ENCODE measurements at places on chromosomes 2 and 18.

GRCh38 chr2:67142741-67143140, 254.4 kb upstream of the ETAA1 start:
- DNase-seq = no peak

DNA sequence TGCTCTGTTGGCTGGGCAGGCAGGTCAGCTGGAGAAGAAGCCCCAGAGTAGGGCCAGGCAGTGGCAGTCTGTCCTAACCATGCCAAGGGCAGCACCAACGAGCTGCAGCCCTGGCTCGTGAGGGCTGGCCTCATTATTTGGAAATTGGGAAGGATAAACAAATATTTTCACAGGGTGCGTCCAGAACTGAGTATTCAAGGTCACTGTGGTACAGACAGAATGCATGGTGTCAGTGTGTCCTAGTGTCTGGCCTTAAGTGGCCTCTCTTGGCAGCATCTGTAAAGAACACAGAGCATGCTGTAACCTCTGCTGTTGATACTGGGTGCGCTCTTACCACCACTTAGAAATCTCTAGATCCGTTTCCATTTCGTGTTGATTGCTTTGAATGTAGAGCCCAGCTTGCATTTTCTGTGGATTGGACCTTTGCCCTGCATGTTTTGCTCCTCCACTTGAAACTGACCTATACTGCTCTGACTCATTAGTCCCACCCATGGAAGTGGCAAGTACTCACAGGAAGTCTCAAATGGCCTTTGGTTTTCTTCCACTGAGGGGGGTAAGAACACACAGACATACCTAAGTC, 88.2 kb downstream of the GREB1L start:
- DNase-seq = no peak

GRCh38 chr2:149661844-149662243, 74.3 kb upstream of the MMADHC start:
- DNase-seq = no peak

DNA sequence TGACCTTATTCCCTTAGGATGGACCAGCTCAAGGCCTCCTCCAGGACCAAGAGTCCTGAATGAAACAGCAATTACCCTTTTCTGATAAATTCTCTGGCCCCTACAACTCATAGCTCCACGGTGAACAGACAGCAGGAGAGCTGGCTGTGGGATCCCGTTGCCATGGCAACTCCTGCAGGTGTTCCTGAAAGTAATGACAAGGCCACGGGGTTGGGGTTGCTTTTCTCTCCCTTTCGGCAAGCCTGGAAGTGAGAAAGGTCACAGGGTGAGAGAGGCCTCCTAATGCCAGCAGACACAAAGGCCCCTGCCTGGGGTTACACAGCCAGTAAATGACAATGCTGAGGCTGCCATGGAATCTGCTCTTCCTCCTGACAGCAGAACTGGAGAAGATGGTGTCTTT, 403.0 kb downstream of the NBAS start:
- DNase-seq = no peak

- DNase-seq = peak; percentile 18
Measured at GRCh38 chr2:112634153-112634873, 11.4 kb upstream of the SLC20A1 start.

DNA sequence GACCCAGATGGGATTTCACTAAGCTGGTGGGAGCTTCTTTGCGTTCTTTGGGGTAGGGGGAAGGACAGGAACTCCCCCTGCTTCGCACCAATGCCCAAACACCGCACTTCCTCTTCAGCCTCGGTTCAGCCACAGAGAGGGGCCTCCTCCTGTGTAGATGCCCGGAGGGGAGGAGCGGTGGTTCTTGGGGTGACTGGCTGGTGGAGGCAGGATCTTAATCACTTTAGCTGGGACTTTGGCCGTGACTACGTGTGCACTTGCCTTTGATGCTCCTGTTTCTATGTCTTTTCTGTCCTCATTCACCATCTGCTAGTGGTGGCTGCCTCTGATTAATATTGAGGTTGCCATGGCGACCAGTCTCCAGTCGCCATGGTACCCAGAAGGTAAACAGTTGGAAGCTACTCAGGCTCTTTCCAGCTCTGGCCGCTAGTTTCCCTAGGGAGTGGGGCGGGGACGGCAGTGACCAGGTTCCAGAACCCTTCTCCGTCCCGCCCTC, 1.9 kb downstream of the CNGA3 start:
- DNase-seq = no peak

DNA sequence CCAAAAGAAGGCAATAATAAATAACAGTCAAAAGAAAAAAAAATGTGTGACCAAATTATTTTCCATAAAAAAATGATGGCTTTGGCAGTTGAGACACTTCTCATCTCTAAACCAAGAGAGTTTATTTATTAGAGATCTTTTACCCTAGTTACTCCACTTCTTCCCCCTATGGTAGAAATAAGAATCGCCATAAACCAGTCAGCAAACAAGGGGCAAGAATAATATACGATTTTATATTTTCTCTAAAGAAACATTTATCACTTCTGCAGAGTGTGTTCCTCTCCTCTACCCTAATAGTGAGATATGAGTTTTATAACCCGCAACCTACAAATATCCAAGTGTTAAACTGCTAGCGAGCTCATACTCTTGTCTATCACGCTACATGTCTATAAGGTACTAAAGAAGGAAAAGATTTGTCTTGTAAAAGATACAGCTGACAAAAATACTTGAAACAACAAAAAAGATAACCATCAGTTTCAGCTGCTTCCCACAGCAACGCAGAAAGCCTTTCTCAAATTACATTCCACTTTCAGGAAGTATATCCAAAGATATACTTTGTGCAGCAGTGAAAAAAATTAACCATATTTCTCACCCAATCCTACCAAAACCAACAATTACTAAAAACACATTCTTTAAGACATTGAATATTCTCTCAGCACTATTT, 2.3 kb downstream of the RNF103 start:
- DNase-seq = no peak

DNA sequence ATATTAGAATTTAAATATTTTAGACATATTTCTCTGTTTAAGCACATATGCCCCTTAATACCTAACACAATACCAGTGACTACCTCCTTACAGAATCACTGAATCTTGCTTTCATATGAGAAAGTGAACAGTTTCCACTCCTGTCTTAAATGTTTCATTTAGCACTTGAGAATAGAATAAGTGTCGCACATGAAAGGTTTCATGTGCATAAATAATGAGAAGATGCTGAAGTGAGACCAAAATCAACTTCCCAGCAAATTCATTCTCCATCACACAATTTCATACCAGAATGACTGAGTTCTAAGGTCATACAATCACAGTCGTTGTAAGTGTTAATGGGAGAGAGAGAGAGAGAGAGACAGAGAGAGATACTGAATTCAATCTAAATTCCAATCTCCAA, 51.2 kb downstream of the ATIC start:
- DNase-seq = no peak

DNA sequence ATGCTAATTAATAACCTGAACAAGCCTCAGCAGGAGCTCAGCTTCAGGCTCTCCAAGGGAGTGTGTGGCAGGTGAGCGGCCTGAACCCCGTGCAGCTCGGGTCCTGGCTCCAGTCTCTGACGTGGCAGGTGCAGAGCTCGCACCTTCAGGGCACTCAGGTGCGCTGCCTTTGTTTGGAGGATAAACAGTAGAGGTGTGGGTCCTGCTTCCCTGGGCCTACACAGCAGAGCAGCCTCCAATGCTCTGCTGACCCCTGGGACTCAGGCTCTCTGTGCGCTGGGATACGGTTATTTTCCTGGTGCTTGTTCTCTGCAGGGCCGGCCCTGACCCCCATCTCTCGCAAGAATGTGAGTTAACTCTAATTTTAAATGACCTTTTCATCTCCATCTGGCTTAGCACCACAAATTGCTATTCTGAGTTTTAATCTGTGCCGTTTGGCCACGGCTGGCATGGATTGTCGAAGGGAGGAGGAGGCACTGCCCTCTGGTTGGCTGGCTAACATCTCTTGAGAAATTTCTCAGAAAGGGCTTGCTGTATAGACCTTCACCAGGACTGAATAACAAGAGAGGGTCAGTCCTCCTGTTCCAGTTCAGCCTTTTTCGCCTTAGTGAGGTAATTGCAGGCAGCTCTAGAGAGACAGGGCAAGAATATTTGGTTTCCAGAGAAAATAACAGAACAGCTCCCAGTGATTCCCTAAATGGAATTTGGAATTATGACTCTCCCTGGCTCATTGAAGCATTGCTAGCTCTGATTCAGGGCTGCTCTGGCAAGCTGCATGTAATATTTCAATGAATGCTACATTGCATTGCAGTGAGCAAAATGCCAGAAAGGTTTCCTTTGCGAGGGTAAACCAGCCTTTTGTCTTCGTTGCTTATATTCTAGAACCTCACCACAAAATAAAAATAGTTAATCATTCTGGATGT, 161.8 kb downstream of the DCDC2C start:
- DNase-seq = no peak

DNA sequence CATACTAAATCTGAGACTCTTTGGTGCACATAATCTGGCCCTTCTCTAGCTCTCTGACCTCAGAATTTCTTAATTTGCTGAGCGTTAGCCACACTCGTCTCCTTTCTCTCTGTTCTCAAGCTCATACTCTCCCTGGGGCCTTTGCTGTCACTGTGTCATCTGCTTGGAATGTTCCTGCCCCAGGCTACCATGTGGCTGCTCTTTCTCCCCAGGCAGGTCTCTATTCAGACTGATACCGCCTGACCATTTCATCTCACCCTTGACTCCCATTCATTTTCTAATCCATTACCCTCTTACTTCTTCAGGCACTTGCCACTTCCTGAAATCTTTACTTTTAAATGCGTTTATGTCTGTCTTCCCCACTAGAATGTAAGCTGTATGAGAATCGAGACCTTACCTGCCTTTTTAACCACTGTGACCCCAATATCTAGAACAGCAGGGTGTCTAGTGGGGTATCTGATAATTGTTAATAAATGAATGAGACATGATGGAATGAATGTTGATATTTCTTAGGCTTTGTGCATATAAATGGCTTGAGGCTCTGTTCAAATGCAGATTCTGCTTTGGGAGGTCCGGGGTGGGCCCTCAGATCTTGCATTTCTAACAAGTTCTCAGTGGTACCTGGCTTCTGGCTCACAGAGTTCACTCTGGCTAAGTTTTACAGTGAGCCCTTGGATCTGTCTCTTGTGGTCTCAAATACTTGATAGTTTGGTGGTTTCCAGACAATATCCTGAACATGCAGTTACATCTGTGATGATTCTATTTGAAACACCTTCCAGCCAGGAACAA, 89.9 kb upstream of the EPC2 start:
- no peak for DNase-seq

DNA sequence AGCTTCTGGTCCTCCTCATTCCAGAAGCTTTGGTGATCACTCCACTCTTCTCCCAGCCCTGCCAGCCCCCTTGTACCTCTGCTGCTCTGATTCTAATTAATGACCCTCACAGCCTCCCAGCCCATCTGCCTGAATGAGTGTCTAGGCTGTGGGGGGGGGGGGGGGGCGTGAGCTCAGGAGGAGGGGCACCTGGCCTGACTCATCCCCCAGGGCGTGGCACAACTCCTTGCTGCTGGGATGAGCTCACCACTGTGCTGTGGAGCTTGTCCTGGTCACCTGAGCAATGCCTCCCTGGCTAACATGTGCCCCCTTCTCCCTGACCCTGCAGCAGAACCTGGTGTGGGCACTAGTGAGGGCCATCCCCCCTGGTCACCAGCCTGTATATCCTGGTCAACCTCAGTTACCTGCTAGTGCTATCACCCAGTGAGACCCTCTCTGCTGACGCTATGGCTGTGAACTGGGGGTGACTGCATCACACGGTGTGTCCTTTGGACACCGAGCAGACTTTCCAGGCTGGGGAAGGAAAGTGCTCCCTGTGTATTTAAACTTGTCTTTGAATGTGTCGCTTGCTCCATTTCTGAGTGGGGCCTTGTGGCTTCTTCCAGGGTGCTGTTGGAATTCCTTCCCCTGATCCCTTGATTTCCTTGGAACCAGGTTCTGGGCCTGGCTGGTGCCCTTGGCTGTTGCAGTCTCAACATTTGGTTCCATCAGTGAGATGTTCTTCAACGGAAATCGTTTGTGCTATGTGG, 41.5 kb upstream of the PUM2 start:
- DNase-seq = no peak

DNA sequence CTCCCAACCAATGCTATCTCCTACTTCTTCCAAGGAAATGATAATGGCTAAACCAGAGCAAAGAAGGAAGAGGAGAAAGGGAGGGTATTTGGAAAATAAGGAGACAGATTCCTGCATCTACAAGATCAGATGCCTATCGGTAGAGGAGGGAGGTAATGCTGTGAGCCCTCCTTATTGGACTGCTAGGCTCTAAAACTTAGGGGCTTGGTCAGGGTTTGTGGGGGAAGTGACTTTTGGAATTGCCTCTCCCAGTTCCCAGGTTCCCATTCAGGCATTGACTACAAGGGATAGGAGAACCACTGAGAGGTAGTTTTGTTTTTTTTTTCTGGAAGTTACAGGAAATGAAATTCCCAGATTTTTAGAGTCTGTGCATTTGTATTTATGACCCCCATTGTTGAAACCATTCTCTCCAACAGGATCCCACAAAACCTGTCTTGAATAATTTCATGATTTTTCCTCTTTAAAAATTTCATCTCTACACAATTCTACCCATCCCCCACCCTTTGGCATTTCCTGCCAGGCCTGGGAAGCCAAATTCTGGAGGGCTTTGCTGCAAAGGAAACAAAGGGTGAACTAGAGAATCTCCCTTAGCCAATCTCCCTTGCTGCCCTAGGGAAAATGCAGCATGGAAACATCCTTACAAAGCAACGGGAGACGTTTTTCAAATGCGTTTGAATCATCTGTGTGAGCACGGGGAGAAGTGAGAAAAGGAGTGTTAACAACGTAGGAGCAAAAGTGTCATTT, 282.1 kb upstream of the EPAS1 start:
- no peak for DNase-seq

DNA sequence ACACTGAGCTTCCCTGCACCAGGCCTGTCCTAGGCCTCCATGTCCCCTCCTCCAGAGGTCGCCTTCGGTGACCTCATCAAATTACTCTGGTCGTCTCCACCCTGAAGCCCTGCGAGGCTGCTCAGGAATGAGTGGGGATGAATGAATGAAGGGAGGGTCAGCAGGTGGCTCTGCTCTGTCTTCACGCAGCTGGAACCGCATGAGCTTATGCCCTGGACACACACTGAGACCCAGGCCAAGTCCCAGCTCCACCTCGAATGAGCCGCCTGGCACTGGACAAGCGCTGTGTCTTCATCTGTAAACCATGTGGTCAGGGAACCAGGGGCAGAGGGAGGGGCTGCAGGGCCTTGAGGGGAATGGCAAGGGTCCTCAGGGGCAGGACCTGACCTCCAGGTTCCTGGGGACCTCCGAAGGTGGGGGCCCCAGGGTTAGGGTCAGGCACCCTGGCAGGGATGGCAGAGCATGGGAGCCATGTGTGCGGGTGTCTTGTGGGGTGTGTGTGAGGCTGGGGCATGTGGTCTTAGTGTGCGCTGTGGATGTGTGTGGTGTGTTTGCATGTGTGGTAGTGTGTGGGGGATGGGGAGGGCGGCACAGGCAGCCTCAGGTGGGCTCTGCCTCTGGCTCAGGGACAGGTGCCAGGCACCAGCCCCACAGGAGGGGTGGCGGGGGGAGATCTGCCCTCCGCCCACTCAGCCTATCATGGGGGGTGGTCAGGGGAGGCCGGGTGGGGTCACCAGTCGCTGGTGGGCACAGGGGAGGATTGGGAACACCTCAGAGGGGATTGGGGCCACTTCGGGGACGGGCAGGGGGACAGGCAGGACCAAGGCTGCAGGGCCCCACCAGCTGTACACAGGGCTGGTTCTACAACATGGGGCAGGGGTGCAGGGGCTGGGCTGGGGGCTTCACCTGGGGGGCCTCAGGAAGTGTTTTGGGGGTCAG, 13.9 kb downstream of the ODC1 start:
- no peak for DNase-seq

- no peak for DNase-seq
Measured at GRCh38 chr2:120029672-120030640, 17.1 kb downstream of the EPB41L5 start.

GRCh38 chr2:190811811-190812210, 68.8 kb upstream of the GLS start:
- DNase-seq = no peak

Measured in activated CD4-positive, alpha-beta T cell treated with anti-CD3 and anti-CD28 coated beads, Interleukin-2, amount 10 ng/mL, durations not matched to agents 7 days and 5 days (primary cell).